ENCODE measurements at places on chromosomes 13 and 19. TPM values are rescaled to one million over a fixed set of nuclear protein-coding genes. Genes with fewer than 3 reads are reported as not detected.
A peak's percentile ranks its signal among the peaks of the same experiment; 100 is the strongest.

- DNase-seq, result peak; percentile 59
These were observed at the start of gene CEACAM21 for GRCh38 chr19:41575998-41576397. CEACAM21 (plus strand) TSS chr19:41576166; CDS start chr19:41576275, 109 bp downstream.

GRCh38 chr19:1923319-1923718, 17.7 kb upstream of the CSNK1G2 start:
- DNase-seq, result peak; percentile 43

- no peak for DNase-seq
These were observed 97.0 kb upstream of the MBNL2 start for GRCh38 chr13:97124915-97125809.

GRCh38 chr19:9735986-9736385, 32.6 kb downstream of the ZNF846 start:
- DNase-seq, result no peak

GRCh38 chr19:58001895-58002369, 688 bp downstream of the ZNF606 start:
- DNase-seq, result no peak

GRCh38 chr19:47765523-47766358, 12.8 kb upstream of the SELENOW start:
- peak; percentile 29 for DNase-seq

GRCh38 chr19:12544401-12544876, 6.8 kb downstream of the ZNF564 start:
- DNase-seq, result no peak

DNA sequence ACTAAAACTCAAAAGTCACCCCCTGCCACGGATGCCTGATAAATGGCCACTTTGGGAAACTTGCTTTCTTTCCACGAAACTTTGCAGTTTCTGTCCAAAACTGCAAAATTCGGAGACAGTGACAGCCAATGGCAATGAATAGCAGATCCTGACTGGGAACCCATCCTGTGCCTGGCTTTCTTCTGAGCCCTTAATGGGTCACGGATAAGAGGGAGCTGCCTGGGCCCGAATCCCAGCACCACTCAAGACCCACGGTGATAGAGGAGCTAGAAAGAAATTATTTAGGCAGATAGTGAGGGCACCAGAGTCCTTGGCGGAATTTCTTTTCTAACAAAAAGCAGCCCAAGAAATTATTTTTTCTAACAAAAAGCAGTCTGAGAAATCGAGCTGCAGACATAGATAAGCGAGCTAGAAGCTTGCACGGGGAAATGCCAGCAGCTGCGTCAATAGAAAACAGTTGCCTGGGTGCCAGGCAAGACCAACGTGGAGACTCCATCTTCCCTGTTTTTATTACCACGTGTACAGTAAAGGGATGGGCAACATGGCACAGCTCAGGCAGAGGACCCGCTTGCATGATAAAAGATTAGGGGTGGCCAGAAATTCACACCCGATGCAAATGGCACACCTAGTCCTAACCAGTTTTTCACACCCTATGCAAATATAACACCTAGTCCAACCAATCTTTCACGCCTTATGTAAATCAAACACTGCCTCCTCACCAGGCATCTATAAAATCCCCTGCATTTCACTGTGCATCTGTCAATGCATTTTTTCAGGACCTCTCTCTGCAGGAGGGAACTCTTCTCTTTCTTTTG, 7.1 kb upstream of the HSH2D start:
- no peak for DNase-seq

- peak; percentile 75 for DNase-seq
These were observed 10.6 kb downstream of the FZR1 start for GRCh38 chr19:3516675-3517207.

DNA sequence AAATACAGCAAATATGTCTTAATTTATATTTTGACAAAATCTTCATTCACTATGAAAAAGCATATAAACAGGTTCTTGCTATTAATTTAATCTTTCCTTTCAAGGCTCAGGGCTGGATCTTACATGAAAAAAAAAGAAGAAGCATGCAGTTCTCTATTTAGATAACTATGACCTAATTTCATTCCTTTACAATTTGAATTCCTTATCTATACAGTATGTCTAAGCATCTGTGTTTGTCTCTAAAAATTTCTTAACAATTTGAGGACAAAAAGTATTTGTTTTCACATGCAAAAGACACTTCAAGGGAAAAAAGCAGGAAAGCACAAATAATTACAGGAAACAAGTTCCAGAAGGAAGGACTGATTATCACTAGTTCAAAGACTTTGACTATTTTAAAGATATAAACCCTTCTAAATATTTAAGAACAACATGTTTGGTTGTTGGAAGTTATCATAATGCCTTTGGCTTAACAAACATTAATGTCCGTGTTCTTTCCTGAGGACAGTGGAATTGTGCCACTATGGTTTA, 157.5 kb downstream of the TBC1D4 start:
- no peak for DNase-seq

- DNase-seq, result no peak
These were observed 77.7 kb downstream of the COL4A1 start for GRCh38 chr13:110228936-110229904.

GRCh38 chr13:113045251-113046127, 60.1 kb upstream of the F7 start:
- DNase-seq, result no peak

DNA sequence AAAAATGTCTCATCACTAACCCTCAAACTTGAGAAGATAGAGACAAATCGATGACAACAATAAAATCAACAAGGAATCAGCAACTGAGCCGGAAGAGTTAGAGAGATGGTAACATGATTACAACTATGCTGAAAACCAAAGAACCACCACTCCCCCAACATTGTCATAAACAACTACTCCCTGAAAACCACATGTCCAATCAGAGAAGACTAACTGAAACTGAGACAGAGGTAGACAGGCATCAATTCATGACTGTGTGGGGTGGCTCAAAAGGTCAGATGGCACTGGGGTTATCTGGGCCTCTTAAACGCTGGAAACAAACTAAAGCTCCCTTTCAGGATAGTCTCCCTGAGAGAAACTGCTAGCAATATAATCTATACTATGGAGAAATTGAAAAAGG, 488.8 kb downstream of the KCTD12 start:
- DNase-seq, result peak; percentile 40

GRCh38 chr13:45011198-45011597, 21.9 kb downstream of the GPALPP1 start:
- no peak for DNase-seq

GRCh38 chr13:22175815-22176214, 504.9 kb downstream of the FGF9 start:
- no peak for DNase-seq

DNA sequence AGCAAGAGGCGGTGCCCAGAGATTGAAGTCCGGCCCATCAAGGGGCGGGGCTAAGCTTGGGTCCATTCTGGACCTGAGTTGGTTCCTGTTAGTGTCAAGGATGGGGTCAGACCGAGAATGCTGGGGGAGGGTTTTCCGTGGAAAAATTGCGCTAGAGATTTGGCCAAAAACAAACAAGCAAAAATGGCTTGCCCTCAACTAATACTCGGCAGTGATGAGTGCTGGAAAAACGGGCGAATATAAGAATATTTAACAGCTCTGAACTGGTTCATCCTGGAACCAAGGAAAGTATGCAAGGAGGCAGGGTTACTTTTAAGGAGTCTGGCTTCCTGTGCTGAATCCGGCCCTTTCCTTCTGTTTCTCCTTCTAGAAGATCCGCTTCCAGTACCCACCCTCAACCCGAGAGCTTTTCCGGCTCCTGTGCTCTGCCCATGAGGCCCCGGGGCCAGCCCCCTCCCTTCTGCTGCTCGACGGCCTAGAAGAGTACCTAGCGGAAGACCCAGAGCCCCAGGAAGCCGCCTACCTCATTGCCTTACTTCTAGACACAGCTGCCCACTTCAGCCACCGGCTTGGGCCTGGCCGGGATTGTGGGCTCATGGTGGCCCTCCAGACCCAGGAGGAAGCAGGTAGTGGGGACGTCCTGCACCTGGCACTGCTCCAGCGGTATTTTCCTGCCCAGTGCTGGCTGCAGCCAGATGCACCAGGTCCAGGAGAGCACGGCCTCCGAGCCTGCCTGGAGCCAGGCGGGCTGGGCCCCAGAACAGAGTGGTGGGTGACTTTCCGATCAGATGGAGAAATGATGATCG, 880 bp downstream of the SWSAP1 start:
- peak; percentile 80 for DNase-seq

DNA sequence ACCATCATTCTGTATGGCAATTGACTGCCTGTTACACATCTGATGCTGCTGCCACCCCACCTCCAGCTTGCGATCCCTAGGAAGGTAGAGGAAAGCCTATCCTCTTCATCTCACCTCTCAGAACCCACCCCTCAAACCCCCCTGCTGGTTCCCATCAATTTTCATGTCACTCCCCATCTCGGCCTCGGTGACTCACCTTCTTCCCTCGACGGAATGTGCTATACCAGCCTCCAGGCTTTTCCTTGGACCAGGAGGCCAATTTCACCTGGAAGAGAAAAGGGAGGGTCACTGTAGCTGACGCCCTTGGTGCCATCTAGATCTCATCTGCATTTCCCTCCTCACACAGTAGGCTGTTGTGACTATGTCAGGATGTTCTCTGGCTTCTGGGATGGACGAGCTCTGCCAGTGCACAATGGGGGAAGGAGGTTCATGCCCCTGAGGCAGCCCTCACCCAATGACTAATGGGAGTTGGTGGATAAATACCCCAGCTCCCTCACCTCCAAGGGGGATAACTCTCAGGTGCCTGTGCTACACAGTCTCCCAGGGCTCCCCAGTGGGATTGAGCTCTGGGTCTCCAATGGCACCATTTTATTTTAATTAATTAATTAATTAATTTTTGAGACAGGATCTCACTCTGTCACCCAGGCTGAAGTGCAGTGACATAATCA, 26.4 kb upstream of the OLFM2 start:
- DNase-seq, result no peak

DNA sequence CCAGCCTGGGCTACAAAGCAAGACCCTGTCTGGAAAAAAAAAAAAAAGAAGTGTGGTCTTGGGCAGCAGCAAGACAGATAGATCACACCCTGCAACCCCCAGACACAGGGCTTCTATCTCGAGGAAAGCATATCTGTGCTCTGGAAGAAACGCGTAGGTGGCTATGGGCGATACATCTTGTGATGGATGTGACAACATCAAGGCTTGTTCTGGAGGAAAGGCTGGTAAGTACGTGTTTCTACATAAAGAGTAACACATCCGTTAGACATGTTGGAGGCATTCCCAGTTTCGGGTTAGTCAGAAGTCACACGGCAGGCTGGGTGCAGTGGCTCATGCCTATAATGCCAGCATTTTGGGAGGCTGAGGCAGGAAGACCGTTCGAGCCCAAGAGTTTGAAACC, 6.6 kb upstream of the DHDH start:
- no peak for DNase-seq

GRCh38 chr19:49975051-49975450, 14.1 kb upstream of the SIGLEC11 start:
- DNase-seq, result no peak

DNA sequence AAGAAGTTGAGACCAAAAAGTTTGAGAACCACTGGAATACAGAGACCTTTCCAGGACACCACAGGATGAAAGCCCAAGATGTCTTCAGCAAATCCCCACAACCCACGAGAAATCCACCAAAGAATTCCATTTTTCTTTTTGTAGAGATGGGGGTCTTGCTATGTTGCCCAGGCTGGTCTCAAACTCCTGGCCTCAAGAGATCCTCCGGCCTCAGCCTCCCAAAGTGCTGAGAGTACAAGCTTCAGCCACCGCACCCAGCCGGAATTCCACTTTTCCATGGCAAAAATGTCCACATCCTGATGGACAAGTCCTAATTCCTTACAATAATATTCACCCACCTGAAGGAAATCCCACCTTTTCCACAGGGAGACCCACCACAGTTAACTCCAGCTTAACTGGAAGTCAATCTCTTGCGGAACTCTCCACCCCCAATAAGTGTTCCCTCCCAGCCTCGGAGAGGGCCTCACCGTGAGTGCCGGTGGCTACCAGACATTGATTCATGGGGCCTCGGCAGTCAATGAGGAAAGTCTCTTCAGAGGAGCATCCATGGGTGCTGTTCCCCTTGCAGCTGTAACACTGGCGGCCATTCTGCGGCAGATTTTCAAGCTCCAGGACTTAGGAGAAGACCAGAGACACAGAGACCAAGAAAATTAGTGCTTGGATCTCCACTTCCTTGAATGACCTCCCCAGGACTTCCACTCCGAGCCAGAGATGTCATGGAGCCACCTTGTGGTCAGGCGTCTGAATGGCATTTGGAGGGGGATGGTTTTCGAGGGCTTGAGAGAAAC, 12.3 kb upstream of the CADM4 start:
- DNase-seq, result peak; percentile 17

GRCh38 chr13:104553896-104554295, 1487.7 kb upstream of the SLC10A2 start:
- DNase-seq, result no peak

- no peak for DNase-seq
These were observed 61.1 kb upstream of the HMGB1 start for GRCh38 chr13:30526612-30527495.

DNA sequence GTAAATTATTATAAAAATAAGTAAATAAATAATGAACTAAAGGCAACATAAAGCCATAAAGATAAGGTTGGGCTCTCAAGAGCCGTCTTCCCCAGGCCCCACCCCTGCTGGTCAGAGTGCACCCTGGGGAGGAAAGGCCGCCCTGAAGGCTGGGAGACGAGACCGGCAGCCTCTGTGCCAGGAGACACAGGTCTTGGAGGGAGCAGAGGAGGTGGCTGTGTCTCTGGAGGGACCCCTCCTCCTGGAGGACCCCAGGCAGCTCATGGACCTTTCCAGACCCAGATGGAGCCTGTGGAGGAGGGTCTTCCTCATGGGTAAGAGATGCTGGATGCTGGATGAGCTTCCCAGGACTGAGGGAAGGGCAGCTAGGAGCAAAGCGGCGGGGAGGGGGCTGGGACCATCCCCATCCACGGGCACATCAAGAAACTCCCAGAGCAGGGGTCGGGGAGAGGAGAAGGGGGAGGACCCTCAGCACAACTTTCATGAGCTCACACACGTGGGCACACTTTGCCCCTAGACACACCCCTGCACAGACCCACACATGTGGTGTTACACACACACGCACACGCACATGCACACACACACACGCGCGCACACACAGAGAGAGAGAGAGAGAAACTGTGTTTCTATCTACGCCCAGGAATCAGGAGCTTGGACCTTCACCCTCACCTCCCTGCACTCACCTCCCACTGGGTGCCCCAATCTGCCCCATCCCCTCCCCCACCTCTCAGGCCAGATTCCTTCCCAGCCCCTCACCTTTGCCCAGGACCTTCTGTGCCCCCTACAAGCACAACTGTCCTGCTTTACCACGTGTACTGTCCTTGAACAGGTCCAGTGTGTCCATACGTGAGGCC, at the start of gene CEACAM18:
CEACAM18 (plus strand) TSS at position 159 of the 854 bp plus-strand sequence.
- DNase-seq, result no peak

DNA sequence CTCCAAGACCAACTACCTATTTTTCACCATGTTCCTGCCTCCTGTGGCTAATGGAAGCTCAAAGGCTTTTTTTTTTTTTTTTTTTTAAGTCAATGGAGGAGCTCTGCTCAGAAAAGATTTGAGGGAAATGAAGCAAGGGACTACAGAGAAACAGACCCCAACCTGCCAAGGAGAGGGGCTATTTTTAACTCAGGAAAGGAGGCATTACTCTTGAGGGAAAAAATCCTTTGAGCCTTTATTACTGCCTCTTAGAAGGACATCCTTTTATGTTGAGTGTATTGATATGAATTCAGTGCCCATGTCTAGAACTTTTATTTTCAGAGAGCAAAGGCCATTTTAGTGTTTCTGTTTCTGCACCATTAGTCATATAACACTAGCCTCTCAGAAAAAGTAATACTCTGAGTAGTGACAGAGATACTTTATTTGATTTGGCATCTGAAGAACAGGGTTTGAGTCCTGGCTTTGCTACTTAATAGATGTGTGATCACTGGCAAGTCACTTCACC, 68.1 kb upstream of the PCDH8 start:
- DNase-seq, result no peak

LRRC25 gene
- 0.91 TPM for total RNA-seq

NDFIP2 gene
- total RNA-seq, result 3.7 TPM

SYNGR4 gene
- not detected for total RNA-seq

TTC9B gene
- total RNA-seq, result not detected

DDA1 gene
- total RNA-seq, result 36.4 TPM
